ENCODE measurements at places on chromosomes 4 and X.
A peak's percentile ranks its signal among the peaks of the same experiment; 100 is the strongest.

DNA sequence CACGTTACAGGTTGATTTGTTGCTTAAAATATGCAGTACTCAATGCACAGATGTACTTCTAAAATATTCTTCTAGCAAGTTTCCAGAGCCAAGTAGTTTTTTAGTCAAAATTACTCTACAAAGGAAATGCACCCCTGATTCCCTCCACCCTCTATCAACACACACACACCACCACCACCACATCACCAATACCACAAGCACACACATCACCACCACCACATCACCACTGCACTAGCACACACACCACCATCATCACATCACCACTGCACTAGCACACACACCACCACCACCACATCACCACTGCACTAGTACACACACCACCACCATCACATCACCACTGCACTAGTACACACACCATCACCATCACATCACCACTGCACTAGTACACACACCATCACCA is 105.2 kb upstream of the FRG1 start:
- no peak for DNase-seq

- no peak for DNase-seq
Measured at GRCh38 chr4:11814758-11815157, 386.1 kb upstream of the HS3ST1 start.

DNA sequence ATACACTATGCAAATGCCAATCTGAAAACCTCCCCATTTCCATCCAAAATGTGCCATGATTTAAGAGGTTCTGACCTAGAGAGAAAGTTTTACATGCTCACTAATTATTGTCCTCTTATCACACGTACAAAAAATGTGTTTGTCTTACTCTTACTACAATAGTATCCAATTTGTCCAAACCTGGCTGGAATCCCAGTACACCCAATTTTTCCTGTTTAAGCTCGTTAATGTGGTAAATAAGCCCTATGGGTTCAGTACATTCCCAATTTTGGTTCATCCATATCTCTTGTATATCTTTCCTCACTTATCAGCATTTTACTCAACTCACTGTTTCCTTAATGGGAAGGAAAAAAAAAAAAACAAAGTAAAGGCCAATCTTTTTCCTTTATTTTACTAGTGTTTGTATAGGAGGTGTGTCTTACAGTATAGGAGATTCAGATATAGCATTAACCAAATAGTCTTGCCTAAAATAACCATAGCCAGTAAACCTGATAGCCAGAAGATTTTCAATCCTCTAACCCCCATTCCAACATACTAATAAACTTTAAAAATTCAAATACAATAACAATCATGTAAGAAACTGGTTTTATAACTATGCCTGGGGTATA is 109.8 kb downstream of the PARM1 start:
- DNase-seq: no peak

- no peak for DNase-seq
Measured at GRCh38 chrX:106612393-106612763, 600 bp downstream of the RADX start.

GRCh38 chr4:82362565-82362964 is 11.2 kb downstream of the HNRNPD start:
- DNase-seq: no peak

GRCh38 chr4:154988511-154988910 is 207.4 kb downstream of the RBM46 start:
- no peak for DNase-seq

GRCh38 chr4:139606579-139607501 is 50.8 kb upstream of the SETD7 start:
- DNase-seq: no peak

GRCh38 chr4:56723201-56723605 is 42.1 kb upstream of the HOPX start:
- DNase-seq: peak; percentile 62

GRCh38 chrX:2284133-2284532 is 216.6 kb downstream of the DHRSX start:
- no peak for DNase-seq

DNA sequence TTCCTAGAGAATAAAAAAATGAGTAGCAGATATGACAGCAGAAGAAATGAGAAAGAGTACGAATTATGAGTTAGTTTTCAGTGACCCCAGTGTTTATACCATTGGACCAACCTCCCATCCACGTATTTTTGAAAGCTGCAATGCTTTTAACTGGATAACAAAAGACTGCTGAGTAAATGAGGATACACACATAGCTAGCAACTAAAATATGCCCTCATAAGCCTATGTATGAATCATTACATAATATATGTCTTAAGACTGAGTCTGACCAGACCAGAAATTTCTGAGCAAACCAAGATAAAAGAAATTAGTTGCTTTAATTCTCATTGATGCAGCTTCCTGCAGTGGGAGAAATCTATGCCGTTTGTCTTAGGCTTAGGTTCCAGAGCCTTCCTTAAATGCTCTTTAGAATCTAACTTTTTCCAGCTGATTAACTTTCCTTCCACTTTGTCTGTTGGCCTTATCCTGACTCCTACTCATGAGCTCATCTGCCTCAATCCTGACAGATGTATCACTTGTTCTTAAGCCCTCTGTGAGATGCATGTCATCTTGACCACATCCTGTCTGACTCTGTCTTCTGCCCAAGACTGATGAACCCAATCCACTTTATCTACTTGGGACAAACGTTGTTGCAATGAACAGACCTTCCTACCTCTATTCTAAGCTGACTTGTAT is 301.4 kb upstream of the AADAT start:
- DNase-seq: no peak

- no peak for DNase-seq
Measured at GRCh38 chr4:123215536-123215935, 181.1 kb upstream of the SPRY1 start.

DNA sequence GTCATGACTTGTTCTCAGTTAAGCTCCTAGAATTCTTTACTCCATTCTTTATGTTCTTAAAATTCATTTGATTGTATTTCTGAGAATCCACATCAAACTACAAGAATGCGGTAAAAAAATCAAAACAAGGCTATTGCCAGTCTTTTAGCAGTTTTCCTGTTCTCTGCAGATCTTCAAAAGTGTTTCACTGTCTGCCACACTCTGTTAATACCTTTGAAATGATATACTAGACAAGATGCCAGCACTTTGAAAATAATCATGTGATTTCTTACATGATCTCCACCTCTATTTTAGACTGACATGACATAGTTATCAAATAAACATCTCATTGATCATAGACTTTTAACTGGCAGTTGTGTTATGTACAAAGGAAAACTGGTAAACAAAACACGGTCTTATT is 30.1 kb upstream of the GPRIN3 start:
- no peak for DNase-seq

GRCh38 chrX:13223868-13224567 is 95.8 kb downstream of the ATXN3L start:
- no peak for DNase-seq

GRCh38 chr4:129578336-129578735 is 482.4 kb downstream of the C4orf33 start:
- DNase-seq: no peak

DNA sequence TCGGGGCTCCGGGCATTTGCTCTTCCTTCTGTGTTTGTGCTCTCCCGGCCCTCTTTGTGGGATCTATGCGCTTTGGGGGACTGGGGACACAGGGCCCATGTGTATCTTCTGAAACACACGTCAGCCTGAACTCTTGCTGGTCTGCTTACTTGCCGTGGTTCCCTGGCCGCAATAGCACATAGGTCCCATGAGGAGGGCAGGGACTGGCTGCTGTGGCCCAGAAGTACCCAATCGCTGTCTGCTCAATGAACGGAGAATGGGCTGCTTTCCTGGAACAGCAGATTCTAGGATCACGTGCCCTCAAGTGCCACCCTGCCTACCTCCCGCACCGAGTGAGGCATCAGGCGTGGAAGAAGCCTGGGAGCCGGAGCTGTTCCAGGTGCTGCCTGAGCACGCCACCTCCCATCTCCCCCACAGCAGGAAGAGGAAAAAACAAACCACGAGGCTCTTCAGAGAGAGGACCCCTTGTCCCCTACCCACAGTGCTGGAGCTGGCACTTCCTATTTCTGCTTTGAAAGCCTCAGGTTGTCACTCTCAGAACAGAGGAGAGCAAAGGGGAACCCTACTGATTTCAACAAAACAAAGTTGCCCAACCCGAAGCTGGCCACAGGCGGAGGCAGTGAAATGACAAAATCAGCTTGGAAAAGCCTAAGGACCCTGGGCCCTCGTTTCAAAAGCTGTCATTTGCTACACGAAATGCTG is 3.8 kb downstream of the G6PD start:
- peak; percentile 12 for DNase-seq

All from stimulated activated effector memory CD8-positive, alpha-beta T cell treated with anti-CD3 and anti-CD28 coated beads, Interleukin-12 subunit alpha, Interleukin-12 subunit beta, amount 100 ng/mL, for 72 hours (primary cell).